HCT116 (cell line): ENCODE measurements at places on chromosomes 5 and 9.
A peak's percentile ranks its signal among the peaks of the same experiment; 100 is the strongest.

DNA sequence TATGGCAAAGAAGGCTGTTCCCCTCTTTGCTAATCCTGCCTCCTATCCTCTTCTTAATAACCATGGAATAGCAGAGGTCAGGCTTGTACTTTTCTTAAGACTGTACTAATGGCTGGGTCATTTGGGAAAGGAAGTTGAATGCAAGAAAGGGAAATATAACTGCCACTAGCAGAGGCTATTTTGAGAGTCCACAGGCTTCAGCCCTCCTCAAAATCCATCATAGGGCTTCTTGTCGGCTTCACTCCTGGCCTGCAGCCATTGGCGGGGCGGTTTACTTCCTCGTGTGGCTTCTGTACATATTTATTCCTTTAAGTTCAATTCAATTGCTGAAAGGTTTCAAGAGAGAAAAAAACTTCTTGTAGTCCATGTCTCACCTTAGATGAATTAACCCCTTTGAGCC, 2.8 kb upstream of the PARP8 start:
- no peak for DNase-seq

GRCh38 chr5:56070851-56071465, 76.2 kb upstream of the IL6ST start:
- no peak for DNase-seq

DNA sequence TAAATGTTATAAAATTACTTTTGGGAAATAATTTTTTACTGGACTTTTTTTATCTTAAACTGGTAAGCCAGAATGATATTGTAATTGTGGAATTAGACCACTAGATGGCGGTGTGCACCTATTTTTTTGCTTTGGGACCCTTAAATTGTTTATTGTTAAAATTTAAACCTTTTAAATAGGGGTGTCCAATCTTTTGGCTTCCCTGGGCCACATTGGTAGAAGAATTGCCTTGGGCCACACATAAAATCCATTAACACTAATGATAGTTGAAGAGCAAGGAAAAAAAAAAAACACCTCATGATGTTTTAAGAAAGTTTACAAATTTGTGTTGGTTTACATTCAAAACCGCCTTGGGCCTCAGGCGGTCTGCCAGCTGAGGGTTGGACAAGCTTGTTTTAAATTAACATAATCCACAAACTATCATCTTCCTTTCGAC, 28.4 kb upstream of the GADD45G start:
- peak; percentile 18 for DNase-seq

DNA sequence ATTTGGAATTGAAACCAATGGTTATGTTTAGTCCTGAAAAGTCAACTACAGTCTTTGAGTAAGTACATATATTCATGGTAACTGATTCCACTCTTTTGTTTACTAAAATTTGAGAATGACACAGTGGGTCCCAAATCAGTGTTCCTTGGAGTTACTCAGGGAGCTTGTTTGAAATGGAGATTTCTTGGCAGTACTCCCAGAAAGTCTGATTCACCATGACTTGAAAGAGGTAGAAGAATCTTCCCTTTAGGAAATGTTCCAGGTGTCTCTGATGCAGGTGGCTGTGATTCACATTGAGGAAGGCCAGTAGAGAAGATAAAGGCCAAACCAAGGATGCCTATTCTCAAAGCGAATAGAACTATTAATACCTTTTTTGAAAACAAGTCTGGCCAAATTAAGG, 1078.3 kb downstream of the CDH12 start:
- DNase-seq = no peak

DNA sequence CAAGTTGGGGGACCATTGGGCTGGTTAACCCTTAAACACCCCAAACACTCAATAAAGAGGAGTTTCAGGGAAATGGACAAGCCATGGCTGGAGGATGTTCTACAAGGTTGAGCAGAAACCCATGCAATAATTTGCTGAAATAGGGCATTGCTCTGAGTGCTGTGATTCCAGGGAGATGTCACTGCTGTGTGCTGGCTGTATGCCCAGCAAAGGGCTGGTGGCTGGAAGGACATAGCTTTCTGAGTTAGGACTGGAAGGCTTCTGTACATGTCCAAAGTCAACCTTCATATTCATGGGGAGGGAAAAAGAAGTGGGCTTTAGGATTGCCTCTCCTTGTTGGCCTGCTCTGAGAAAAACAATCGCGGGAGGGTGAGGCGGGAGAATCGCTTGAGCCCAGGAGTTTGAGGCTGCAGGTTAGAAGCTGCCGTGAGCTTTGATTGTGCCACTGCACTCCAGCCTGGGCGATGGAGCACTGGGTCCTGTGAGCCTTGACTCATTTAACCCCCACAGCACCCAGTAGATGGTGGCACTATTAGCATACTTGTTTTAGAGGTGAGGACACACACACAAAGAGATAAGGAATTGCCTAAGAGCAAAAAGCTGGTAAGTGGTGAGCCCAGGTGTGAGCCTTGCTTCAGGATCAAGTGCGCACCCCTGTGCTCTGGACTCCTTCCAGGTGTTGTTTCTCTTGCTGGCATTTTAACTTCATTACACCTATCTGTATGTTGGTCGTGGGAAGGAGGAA, 20.4 kb downstream of the IL12B start:
- DNase-seq = no peak

GRCh38 chr5:9502050-9502834, 43.6 kb downstream of the SEMA5A start:
- no peak for DNase-seq

DNA sequence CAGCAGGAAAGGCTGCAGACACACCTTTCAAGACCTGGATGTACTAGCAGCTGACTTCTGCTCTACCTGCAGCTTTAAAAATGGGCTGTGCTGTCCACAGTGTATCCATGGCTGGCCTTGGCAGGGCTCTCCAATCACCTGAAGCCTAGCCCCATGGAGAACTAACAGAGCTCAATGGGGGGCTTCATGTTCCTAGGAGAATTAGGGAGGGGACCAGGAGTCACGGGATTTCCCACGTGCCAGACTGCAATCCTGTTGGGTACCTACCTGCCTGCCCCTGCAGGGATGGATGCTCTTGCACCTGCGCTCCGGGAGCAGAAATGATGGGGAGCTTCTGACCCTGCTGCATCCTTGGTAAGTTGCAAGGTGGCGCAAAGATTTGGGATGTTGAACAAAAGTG, 462.1 kb downstream of the ICE1 start:
- DNase-seq = no peak

DNA sequence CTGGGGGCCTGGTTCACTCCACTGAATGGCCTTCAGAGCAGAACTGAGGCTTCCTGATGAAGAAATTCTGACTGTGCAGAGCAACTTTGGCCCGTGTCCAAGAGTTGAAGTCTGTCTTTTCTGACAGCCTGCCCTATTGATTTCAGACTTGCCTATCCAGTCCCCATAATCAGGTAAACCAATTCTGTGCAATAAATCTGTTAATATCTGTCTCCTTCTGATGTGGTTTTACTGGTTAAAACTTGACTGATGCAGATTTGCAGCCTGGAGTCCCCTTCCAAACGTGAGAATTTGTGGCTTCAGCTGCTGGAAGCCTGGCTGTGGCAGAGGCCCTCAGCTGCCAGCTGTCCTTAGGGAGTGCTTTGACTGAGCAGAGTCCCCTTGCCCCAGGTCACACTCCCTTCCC, 283.9 kb upstream of the ANKRD55 start:
- DNase-seq = no peak

- DNase-seq = no peak
These were observed 209.0 kb upstream of the IRX1 start for GRCh38 chr5:3386637-3387036.

DNA sequence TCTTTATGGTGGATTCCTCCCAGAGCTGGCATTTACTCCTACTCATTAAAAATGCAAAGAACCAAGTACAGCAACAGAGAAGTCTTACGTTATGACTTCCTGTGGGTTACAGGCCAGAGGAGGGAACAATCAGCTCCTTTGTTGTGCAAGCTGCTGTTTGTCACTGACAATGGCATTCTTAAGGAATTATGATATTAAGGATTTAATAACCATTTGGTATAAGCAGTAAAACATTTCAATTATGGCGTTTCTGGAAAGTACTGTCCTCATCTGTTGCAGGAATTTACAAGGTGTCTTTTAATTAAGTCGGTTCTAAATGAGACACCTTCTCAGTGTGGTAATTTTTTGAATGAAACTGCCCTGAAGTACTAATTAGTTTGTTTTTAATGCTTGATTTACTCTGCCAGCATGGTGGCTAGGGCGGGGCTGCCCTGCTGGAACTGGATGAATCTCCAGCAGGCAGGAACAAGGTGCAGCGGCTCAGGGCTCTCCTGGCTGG, 49.1 kb upstream of the VDAC1 start:
- DNase-seq = peak; percentile 21

DNA sequence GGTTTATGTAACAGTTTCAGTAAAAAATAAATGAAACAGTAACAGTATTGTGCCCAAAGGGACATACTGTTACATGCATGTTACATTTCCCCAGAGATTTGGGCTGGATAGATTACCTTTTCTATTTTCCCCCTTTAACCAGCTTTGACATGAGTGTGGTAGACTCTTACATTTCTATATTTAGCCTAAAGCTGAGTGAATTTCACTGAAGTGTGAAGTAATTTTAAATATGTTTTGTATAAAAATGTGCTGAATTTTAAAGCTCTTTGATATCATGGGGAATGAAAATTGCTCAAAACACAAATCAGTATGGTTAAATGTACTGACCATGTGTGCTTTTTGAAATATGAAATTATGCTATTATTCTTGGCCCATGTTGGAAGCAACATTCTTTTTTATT, 122.3 kb upstream of the CDH10 start:
- no peak for DNase-seq
